ENCODE measurements at places on chromosomes 7 and 10. TPM values are rescaled to one million over a fixed set of nuclear protein-coding genes. Genes with fewer than 3 reads are reported as not detected.

The MAGI2 gene
- total RNA-seq = 6.3 TPM

The AKR1C8 gene
- total RNA-seq = not detected

The CACNB2 gene
- total RNA-seq = 1.9 TPM

The CARD11 gene
- 0.70 TPM for total RNA-seq

The TMEM225B gene
- 4.2 TPM for total RNA-seq

The PDGFA gene
- 23.7 TPM for total RNA-seq

The SLC39A12 gene
- not detected for total RNA-seq

The ZNF425 gene
- total RNA-seq = 2.3 TPM

The ABCC2 gene
- total RNA-seq = 0.68 TPM

The SMIM30 gene
- total RNA-seq = 53.0 TPM

The EBLN1 gene
- total RNA-seq = not detected

The C10orf62 gene
- not detected for total RNA-seq

The PAPOLB gene
- 0.12 TPM for total RNA-seq

The LIPK gene
- total RNA-seq = not detected

The STRIP2 gene
- total RNA-seq = 2.6 TPM

The ZPBP gene
- not detected for total RNA-seq

The TMEM213 gene
- total RNA-seq = not detected

The SFMBT2 gene
- 1.3 TPM for total RNA-seq

All from pericardium fibroblast (primary cell).